ENCODE measurements at places on chromosomes 12 and 14.

DNA sequence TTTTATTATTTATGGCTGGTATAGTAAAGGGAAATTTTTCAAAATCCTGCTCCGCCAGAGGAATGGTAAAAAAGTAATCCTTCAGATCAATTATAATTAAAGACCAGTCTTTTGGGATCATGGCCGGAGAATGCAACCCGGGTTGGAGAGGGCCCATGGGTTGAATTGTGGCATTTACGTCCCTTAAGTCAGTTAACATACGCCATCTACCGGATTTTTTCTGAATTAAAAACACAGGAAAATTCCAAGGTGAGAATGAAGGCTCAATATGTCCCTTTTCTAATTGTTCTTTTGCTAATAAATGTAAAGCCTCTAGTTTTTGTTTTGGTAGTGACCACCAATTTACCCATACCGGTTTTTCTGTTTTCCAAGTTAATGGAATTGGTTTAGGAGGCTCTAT, 602.8 kb downstream of the ALG10 start:
- no peak for DNase-seq

GRCh38 chr12:129540249-129540648, 363.6 kb downstream of the TMEM132D start:
- DNase-seq: no peak

DNA sequence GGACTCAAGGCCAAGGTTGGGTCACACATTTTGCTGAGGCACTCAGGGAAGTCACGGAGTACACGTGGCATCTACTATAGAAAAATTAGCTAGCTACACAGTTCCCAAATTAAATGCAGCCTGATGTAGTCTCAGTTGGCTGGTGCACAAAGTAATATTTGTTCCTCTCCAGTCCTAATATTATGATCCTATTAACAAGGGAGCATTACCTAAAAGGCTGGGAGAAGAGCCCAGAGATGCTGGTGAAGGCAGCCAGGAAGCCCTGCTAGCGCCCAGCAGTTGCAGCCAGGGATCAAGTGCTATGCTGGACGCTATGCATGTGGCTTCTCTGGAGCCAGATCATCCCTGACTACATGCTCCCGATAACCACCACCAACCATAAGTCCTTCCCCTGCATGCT, 88.0 kb upstream of the GSC start:
- DNase-seq: no peak

GRCh38 chr12:2691345-2692071, 103.3 kb upstream of the FKBP4 start:
- DNase-seq: peak; percentile 29

- DNase-seq: no peak
These were observed 393.8 kb downstream of the NPAS3 start for GRCh38 chr14:33332497-33332896.

- peak; percentile 22 for DNase-seq
These were observed 20.1 kb downstream of the APOBEC1 start for GRCh38 chr12:7645395-7646177.

DNA sequence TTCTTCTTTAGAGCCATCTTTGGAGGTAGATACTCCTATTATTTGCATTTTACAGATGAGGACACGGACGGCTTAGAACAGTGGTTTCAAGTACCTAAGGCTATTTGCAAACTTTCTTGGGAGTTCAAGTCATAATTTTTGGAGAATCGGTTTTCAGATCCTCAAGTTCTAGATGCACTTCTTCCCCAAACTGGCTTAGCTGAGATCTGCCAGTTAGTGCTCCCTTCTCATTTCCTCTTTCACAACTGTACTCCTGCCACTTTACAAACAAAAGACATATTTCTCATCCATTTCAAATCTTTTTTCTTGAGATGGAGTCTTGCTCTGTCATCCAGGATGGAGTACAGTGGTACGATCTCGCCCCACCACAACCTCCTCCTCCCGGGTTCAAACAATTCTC, 77.3 kb downstream of the HELB start:
- no peak for DNase-seq

- no peak for DNase-seq
These were observed 1.8 kb downstream of the KERA start for GRCh38 chr12:91055976-91056375.

GRCh38 chr14:64801800-64802199, 77.9 kb downstream of the SPTB start:
- no peak for DNase-seq

DNA sequence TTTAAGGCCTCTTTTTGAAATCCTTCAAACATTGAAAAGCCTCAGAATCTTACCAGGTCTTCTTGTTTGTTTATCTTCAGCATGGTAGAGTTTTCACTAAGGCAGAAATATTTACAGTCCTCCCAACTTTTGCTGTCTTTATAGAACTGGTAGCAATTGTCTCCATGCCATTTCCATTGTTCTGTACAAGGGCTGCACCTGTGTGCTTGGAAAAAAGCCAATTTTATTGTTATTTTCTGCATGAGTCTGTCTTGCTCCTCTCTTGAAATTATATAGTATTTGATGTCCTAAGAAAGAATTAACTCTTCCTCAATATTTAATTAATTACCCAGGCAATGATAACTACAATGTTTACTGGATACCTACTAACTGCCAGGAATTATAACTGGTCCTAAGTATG, 23.3 kb downstream of the CLEC1A start:
- no peak for DNase-seq

All from activated CD4-positive, alpha-beta T cell treated with anti-CD3 and anti-CD28 coated beads, Interleukin-2, amount 50 U/mL, for 4 hours (primary cell).